AG04449 (cell line): ENCODE measurements at places on chromosomes 7 and 10.

- DNase-seq = no peak
Observed at GRCh38 chr7:12794722-12795302, 107.4 kb downstream of the ARL4A start.

- no peak for DNase-seq
Observed at GRCh38 chr7:52569151-52569550, 466.3 kb upstream of the POM121L12 start.

- no peak for DNase-seq
Observed at GRCh38 chr10:9166770-9167169, 1112.3 kb downstream of the GATA3 start.

DNA sequence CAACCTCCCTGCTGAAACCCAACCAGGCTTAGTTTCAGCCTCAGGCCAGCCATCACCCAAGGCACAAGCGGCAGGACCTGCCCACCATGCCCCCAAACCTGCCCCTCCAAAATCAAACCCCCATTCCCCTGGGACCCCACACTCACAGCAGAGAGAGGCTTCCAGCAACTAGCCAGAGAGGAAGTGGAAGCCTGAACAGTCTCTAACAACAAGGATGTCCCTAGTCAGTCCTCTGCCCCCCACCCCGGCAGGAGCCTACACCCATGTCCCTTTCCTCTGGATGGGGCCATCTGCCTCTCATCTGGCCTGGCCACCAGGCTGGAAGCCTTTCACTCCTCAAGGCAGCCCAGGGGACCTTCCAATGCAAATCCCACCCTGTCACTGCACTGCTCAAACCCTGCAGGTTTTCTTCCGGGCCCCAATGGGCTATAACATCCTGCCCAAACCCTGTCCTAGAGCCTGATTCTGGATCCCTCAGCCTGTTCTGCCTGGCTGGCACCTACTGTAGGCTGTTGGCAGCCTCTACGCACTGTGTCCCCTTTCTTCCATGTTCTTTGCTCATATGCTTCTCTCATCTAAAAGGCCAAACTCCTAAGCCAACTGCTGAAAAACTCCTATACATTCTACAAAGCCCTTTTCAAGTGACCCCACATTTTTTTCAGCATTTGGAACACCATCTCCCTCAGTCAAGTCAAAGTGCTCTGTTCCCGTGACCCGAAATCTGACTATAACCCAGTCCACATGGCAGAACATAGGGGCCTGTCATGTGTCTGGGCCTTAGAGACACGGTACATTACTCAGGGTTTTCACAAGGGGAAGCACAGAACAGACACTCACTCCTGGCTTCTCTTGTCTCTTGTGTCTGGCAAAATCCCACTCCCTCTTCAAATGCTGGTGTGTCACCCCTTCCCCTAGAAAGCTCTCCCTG lies 253.3 kb downstream of the TNS3 start:
- no peak for DNase-seq

DNA sequence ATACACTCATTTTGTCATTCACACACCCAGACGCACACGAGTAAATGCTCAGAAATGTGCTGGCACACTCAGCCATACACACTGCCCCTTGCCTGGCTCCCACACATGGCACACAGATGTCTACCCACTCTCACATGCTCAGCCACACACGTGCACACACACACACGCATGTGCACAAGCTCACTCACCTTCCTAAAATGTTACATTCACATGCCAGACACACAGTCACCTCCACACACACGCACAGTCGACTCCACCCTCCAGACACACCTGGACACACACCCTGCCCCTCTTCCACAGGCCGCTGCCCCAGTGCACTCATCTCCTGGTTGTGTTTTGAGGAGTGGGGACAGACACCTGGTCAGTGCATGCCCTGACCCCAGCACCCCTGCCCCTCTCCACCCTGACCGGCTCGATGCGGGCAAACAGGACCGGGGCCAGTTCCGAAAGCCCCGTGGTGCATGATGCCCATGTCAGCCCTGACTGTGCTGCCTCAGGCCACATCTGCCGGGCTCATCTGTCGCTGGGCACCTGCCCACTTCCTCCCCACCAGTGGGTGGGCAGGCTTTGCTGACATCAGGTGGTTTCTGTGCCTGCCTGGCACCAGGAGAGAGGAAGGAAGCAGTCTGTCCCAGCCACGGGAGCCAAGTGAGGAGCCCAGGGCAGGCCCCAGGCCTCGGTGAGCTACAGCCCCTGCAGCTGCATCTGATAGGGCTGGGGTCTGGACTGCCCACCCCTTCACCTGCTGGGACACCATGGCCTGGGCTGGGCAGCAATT lies 84.9 kb upstream of the ZNF716 start:
- no peak for DNase-seq

- no peak for DNase-seq
Observed at GRCh38 chr7:142908921-142909890, 23.7 kb upstream of the TRPV6 start.

- no peak for DNase-seq
Observed at GRCh38 chr7:105413887-105414437, 25.2 kb upstream of the SRPK2 start.

DNA sequence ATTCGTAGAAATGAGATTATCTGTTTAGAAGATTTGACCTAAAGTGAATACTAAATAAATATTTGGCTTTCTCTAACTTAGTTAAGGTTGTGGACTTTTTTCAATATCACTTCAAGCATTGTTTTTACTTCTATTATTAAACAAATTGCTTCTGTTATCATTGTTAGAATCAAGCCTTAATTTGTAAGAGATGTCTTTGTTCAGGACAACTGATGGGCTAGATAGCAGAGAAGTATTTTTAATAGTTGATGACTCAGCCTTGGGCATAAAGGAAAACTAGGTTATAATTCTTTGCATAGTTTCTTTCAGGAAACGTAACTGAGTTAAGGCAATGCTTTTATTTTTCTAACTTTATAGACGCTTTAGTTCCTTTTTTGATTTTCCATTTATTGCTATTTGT lies 128.8 kb upstream of the SMIM30 start:
- DNase-seq = no peak

DNA sequence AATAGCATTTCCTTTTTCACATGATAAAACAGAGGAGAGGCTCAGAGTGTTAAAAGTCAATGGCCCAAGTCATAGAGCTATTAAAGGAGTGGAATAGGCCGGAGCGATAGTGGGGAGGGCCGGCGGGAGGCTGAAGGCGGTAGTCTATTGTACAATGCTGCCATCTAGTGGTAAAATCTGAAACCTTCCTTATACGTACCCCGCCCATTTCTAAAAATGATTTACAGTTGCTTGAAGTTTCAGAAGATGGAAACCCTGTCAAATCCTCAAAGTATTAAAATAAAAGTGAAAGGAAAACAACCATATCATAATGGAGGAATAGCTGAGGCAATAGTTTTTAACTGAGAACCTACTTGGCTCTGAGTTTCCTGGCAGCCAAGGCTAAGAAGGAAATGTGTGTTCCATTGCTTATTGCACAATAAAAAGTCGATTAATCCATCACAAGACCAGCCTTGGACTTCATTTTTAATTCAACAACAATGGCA lies 209.1 kb downstream of the CCSER2 start:
- DNase-seq = no peak

DNA sequence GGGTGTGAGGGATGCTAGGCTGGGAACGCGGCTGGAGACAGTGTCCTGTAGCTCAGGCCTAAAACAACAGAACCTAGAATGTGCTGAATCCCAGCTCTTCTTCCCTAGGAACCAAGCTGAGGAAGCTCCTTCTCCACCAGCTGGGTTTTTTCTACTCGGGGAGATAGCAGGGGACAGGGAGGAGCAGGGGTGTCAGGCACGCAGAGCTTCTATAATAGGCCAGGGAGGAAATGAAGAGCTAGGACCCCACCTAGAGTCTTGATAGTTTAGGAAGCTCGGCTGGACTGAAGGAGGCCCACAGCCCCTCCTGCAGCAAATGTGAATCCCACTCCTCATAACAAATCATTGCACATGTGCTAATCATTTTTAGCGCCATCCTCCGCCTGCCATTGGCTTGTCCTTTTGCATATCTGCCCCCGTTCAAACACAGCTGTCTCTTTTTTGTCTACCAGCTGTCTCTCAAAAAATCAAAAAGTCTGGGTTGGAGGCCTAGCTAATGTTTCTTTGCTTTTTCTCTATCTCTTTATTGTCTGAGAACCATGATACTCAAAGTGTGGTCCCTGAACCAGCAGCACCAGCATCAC lies 24.1 kb upstream of the FAM180A start:
- DNase-seq = no peak

- no peak for DNase-seq
Observed at GRCh38 chr10:32349968-32350738, 3.2 kb upstream of the EPC1 start.

DNA sequence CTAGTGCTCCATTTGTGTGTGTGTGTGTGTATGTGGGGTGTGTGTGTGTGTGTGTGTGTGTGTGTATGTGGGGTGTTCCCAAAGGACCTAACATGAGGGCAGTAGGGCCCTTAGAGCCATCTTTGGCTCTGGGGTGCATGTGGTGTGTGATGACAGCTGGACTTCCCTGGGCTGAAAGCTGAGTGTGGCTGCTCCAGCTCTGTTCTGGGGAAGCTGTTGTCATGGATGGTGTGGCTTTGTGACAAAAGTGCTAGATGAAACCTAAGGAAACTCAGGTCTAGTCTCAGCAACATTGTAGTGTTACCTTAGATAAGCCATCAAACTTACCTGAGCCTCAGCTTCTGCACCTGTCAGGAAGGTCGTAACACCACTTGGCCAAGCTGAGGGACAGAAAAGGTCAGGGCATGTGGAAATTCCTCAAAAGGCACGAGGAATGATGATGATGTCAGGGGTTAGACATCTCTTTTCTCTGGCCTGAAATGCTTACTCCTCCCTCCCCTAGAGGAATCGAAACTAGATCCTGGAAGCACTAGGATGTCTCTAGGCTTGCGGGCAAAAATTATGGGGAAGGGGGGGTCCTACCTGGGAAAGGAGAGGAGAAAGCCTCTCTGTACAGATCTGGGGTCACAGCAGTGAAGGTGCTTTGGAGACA lies 115.4 kb downstream of the RPS24 start:
- no peak for DNase-seq

- no peak for DNase-seq
Observed at GRCh38 chr7:69445541-69445940, 152.7 kb upstream of the AUTS2 start.

GRCh38 chr7:157497367-157497743 lies 160.6 kb downstream of the DNAJB6 start:
- no peak for DNase-seq

GRCh38 chr10:60237977-60238758 lies 151.5 kb downstream of the ANK3 start:
- no peak for DNase-seq

- no peak for DNase-seq
Observed at GRCh38 chr7:69301253-69301652, 297.0 kb upstream of the AUTS2 start.

- DNase-seq = no peak
Observed at GRCh38 chr7:8343556-8343955, 81.6 kb upstream of the ICA1 start.

DNA sequence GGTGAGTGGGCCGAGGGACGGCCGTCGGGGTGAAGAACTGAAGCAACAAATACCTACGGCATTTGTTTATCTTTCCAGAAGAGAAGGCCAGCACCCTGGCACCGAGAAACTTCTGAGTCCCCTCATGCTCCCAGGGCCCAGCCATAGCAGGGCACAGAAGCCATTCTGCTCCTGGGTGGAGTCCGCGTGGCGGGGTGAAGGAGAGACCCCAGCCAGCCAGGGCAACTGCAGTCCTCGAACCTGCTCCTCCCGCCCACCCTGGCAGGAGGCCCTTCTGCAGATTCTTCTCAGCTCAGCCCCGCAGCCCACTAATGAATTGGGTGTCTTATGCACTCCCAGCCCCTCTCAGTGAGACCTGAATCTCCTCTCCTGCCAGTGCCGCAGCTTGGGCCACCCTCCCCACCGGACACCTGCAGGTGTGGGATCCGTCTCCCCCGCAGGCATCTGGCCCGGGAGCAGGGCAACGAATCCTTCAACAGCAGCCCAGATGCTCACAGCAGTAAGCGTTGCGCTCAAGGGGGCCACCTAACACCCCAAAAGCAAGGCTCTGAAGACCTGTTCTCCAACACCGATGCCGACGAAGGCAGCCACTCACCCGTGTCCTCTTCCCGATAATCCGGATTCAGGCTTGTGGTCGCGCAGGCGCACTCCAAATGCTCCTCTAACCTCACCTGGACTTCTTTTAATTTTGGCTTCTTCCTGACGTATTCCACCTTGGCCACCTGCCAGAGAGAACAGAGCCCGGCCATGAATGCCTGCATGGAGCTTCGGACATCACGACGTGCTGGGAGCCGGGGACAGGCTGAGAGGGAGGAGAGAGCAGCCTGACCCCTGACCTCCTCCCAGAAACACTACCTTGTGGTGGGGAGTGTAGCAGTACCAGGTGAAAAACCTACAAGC lies 18.9 kb downstream of the PDGFA start:
- DNase-seq = no peak

DNA sequence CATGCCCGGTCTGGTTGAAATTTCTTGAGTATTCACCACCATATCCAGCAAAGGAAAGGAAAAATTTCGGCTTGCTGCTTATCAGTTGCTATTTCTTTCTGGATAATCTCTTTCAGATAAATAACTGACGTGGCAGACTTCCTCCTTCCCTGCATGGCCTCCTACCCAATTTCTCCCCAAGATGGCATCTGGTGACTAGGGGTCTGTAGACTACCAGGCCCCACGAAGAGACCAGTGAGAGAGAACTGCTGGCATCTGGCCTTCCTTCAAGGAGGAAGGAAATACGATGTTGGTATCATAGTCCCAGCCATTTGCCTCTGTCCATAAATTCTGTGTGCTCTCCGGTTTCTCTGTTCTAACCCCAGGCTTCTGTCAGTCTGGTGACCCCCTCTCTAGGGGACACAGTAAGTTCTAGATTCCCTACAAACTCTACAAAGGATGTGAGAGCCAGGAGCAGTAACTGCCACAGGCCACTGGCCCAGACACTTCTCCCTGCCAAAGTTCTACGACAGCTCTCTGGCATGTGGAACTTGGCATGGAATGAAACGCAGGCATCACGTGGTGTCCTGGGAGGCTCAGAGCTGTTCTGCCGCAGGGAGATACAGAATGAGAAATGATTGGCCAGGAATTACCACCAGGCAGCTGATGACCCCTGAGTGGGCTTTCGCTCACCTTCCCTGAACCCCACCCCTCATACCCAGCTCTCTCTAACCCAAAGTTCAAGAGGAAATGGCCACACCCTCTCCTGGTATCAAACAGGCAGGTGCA lies 30.0 kb upstream of the MSRB2 start:
- peak; percentile 45 for DNase-seq

- DNase-seq = no peak
Observed at GRCh38 chr10:68559841-68560185, 324 bp upstream of the TET1 start.

- DNase-seq = no peak
Observed at GRCh38 chr7:84216472-84216871, 21.9 kb upstream of the SEMA3A start.
